ENCODE measurements at places on chromosomes 1 and 21. TPM values are rescaled to one million over a fixed set of nuclear protein-coding genes. Genes with fewer than 3 reads are reported as not detected.
A peak's percentile ranks its signal among the peaks of the same experiment; 100 is the strongest.

DNA sequence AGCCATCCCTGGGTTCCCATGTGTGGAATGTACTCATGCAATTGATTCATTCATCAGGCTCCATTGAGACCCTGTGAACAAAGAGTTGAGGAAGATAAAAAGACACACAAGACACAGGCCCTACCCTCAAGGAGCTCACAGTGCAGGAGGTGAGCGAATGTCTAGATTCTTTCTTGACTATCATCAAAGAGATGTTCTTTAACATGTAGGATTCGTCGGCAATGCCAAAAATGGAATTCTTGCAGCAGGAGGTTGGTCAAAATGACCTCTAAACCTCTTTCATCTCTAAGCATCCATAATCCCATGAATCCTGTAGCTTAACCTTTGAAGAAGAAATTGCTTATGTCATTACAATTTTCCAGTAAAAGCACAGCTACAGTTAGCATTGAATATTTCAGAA lies 27.9 kb upstream of the TTF2 start:
- DNase-seq: no peak

GRCh38 chr21:43364851-43365424 lies 62.0 kb downstream of the SIK1 start:
- DNase-seq: no peak

DNA sequence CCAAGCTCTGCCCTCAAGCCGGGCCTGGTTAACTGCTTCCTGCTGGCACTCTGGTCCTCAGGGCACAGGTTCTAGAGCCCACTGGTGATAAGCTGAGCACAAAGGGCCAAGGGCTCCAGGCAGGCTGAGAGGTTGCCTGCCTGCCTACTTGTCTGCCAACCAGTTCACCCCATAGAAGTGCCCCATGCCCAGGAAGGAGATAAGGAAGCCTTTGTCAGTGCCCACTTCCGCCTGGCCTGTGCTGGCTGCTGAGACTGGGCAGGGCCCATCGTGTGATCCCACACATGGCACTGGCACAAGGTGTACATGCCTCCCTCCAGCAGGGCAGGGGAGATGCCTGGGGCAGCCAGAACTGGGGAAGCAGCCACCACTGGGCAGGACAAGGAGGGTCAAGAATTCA lies 24.1 kb downstream of the SLC9A1 start:
- DNase-seq: no peak

- no peak for DNase-seq
Measured at GRCh38 chr1:114189398-114189797, 35.7 kb upstream of the SYT6 start.

GRCh38 chr1:234538930-234539649 lies 60.1 kb upstream of the TARBP1 start:
- no peak for DNase-seq

- DNase-seq: no peak
Measured at GRCh38 chr1:116540088-116540487, 30.7 kb downstream of the CD58 start.

- no peak for DNase-seq
Measured at GRCh38 chr1:178918955-178919354, 48.1 kb upstream of the ANGPTL1 start.

GRCh38 chr1:149884433-149885338 lies 14.7 kb upstream of the BOLA1 start:
- peak; percentile 34 for DNase-seq

DNA sequence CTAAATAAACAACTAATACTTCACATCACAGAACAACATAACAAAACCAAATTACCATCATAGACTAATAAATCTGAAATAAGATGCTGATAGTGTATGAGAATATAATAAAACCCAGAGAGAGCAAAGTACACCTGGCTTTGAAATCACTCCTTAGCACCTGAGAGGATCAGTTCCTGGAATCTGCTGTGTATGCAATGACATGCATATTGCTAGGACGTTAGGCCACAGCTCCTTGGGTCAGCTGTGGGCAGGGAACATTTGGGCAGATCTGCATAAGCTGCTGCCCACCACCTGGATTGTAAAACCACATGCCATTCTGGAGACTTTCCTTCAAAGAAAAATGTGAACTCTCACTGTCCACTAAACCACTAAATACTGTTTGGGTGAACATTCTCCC lies 81.1 kb downstream of the NR5A2 start:
- no peak for DNase-seq

DNA sequence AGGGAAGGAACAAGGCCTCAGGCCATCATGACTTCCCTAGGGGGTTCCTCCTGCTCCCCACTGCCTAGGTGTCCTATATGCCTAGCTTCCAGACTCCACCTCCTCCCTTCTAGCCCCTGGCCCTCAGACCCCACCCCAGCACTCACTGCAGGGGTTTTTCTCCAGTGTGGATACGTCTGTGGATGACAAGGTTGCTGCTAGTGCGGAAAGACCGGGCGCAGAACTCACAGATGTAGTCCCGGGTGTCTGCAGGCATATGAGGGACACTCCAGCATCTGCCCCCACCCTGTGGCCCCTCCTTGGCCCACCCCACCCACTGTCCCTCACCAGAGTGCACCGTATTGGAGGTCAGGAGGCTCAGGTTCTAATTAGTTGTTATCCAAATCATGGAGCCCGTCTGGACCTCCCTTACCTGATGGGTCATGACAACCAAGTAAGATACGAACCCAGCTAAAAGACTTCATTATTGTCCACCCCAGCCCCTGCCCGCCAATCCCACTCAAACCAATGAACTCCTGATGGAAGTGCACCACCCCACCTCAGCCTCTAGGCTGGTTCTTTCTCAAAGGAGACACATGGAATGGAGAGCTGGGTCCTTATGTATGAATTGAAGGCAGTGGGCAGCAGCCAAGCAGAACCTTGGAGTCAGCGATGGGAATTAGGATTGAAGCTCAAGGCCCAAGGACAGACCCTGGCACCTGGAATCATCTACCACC lies 8.2 kb downstream of the ZNF692 start:
- no peak for DNase-seq

- no peak for DNase-seq
Measured at GRCh38 chr1:52423055-52423454, 18.7 kb downstream of the PRPF38A start.

DNA sequence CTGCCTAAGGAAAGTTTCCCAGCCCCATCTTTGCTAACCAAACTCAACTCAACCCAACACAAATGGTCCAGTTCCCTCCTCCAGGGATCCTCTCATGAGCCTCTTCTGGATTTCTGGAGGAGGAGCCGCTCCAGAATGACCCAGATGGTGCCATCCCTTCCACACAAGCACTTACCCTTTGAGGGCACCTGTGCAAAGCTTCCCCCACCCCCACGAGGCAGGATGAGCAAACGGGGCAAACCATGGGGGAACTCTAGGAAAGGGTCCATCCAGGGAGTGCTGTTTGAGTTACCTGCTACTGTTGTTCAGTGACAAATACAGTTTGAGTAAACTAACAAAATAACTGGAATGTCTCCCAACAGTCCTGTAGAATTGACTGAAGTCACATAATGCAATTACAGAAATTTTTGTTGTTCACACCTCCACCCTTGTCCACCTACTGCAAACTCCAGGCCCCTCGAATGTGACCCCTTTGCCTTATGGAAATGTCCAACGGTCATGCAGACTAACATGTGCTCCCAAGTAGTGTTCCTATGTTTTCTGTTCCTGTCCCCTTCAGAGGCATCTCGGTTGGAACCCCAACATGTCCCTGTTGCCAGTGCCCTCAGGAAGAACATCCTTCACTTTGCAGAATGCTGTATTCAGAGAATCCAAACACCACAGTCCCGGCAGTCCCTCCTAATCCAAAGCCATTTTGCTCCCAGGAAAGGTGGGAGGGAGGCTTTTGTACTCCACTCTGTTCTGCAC lies 160.1 kb downstream of the RRAGC start:
- DNase-seq: no peak

GRCh38 chr1:15308621-15309027 lies 61.6 kb downstream of the FHAD1 start:
- no peak for DNase-seq

DNA sequence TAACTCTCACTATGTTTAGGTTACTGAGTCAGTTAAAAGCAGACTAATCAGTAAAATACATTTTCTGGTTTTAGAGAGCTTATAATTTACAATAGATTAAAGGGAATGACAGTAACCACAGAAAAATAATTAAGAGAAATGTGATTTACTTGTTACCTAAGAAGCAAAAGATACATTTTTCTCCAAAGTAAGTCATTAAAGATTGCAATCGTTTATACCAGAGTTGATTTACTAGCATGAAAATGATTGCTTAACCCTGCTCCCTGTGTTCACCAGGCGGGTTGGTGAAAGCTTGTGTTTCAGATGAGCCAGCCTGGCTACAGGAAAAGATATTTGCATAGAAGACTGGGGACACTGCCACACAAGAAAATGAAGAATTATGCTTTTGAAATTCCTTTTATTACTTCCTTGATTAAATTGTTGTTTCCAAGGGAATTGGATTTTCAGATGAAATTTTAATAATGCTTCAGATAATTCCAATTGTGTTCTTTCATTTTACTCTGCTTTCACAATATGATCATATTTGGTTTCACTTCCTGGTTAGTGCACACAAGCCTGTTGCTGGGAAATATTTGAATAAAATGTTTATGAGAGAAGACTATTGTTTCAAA lies 27.9 kb downstream of the LRRC8B start:
- DNase-seq: peak; percentile 14

GRCh38 chr1:35600593-35600992 lies 27.5 kb downstream of the TFAP2E start:
- no peak for DNase-seq

GRCh38 chr1:116008656-116009390 lies 32.5 kb downstream of the SLC22A15 start:
- no peak for DNase-seq

DNA sequence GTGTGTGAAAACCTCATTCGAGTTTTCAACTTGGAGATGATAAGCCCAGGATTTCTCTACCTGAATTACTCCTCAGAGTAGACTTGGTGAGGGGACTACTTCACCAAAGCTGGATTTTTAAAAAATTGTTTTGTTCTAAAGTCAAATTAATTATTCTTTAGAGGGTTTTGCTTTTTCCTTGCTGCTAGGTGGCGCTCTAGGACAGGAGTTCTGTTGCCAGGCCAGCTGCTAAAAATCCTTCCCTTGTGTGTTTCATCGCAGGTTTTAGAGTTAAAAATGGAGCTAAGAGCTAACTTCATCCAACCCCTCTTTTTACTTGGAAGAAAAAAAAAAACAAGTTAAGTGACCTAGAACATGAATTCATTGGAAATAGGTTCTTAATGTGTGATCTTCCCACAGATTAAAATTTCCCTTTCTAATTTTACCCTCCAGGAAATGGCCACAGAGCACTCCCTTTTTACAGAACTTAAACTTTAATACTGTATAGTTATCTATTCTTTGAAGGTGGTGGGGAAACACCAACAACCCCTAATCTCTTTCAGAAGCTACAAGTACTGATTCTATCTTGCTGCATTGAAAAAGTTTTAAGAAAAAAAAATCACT lies 36.7 kb upstream of the FAM163A start:
- peak; percentile 77 for DNase-seq

DNA sequence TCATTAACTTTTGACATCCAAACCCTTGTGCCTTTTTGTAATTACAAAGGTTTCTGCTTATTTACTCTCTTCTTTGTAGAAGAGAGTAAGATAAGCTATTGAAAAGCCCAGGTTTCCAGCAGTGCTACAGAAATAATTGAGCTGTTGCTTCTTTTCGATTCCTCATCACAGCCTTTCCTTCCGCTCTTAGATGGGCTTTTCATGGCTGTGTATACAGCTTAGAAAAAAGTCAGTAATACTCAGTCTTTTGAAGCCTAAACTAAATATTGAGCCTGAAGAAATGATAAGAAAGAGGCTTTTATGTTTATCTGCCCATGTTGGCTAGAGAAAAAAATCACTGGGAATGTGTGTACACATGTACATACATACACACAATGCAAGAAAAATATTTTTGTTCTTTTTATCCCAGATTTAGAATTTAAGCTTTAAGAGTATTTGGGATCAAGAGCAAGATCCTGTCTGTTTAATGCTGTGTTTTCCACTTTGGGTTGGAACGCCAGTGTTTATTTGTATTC lies 172.4 kb downstream of the VPS13D start:
- DNase-seq: no peak

- peak; percentile 26 for DNase-seq
Measured at GRCh38 chr1:161905269-161905884, 118.3 kb downstream of the OLFML2B start.

DNA sequence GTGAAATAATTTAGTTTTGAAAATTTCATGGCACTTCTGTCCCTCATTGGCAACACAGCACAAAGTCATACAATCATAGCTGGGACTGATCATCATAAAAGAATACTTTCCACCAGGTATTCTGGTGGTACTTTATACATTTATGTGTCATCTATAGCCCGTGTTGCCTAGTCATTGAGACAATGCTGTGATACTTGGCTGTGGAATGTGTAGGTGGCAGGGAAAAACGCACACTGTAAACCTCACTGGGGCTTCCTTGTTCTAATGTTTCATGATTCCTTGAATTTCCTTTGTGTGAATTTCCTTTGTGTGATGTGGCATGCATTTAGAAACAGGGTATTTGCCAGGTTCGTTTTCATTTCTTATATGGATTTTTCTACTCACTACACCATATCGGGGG lies 118.3 kb downstream of the FMN2 start:
- DNase-seq: no peak

GRCh38 chr21:27741736-27742135 lies 774.8 kb upstream of the ADAMTS5 start:
- peak; percentile 90 for DNase-seq

- no peak for DNase-seq
Measured at GRCh38 chr1:205275916-205276688, 45.4 kb downstream of the NUAK2 start.

- DNase-seq: no peak
Measured at GRCh38 chr1:206037581-206037980, 13.9 kb upstream of the CTSE start.

ASPM gene
- 52.4 TPM for total RNA-seq

NTMT2 gene
- not detected for total RNA-seq

ADAM30 gene
- total RNA-seq: not detected

CYP4Z1 gene
- not detected for total RNA-seq

LELP1 gene
- not detected for total RNA-seq

TMEM51 gene
- total RNA-seq: 6.5 TPM

ZNHIT6 gene
- total RNA-seq: 17.9 TPM

C1orf116 gene
- not detected for total RNA-seq

SPRR1A gene
- total RNA-seq: not detected
